Type B pancreatic cell (in vitro differentiated cells): ENCODE measurements at places on chromosomes 12 and 14.

DNA sequence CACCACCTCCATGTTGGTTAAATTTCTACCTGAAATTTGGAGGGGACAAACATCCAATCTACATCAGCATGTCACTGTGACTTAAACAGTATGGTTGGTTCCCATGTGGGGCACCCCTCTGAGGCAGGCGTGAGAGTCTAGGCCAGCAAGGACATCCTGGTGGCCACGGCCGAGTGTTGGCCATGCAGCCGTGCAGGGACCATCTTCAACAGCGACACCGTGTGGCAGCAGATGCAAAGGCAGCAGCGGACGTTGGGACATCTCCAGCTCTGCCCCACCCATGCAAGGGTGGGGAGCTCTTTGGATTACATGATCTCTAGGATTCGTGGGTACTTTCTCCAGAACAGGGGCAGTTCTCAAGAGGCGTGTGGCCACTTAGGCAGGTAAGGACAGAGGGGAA is 49.8 kb downstream of the NOC4L start:
- peaks cover 44% of the 10 kb centered on the region for H3K27me3 ChIP-seq
- H3K4me3 ChIP-seq: no peak overlapping the region
- peaks cover 3% of the 10 kb centered on the region for H3K4me1 ChIP-seq
- DNase-seq: no peak

- H3K27me3 ChIP-seq: peaks cover 9% of the 10 kb centered on the region
- H3K4me1 ChIP-seq: peaks cover 29% of the 10 kb centered on the region
- H3K27ac ChIP-seq: no peak overlapping the region
- no peaks in the 10 kb centered on the region for H3K36me3 ChIP-seq
Measured at GRCh38 chr14:104293851-104294627, 155.7 kb downstream of the KIF26A start.

- DNase-seq: no peak
- H3K36me3 ChIP-seq: peaks cover 23% of the 10 kb centered on the region
- peaks cover 12% of the 10 kb centered on the region for H3K4me1 ChIP-seq
- no peak overlapping the region for H3K27ac ChIP-seq
- no peak overlapping the region for H3K4me3 ChIP-seq
- H3K27me3 ChIP-seq: no peaks in the 10 kb centered on the region
Measured at GRCh38 chr12:3129301-3130056, 52.3 kb downstream of the TSPAN9 start.

- H3K4me1 ChIP-seq: peaks cover 10% of the 10 kb centered on the region
- no peak overlapping the region for H3K4me3 ChIP-seq
- DNase-seq: no peak
- H3K27ac ChIP-seq: no peak overlapping the region
- H3K27me3 ChIP-seq: no peaks in the 10 kb centered on the region
- peaks cover 8% of the 10 kb centered on the region for H3K36me3 ChIP-seq
Measured at GRCh38 chr12:95230313-95230712, 12.7 kb downstream of the VEZT start.

DNA sequence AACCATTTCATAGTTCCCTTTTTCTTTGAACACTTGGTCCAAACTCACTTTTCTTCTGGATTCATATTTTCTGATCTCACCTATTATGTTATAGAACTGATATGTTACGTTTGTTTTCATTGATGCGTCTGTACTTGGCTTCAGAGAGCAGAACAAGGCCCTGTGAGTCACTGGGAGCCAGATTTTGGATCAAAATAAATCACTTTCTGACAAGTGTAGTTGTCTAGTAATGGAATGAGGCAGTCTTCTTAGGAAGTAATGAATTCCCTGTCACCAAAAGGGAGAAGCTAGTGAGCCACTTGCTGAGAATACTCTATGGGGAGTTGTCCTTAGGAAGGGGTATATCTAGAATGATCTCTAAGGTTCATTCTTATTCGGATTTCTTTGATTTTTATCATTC is 10.2 kb downstream of the BICD1 start:
- peaks cover 9% of the 10 kb centered on the region for H3K4me1 ChIP-seq
- DNase-seq: no peak
- peaks cover 25% of the 10 kb centered on the region for H3K36me3 ChIP-seq
- no peaks in the 10 kb centered on the region for H3K27me3 ChIP-seq

GRCh38 chr14:52879958-52880357 is 70.9 kb downstream of the FERMT2 start:
- H3K4me3 ChIP-seq: no peak overlapping the region
- H3K36me3 ChIP-seq: peaks cover 29% of the 10 kb centered on the region
- DNase-seq: no peak
- H3K27me3 ChIP-seq: no peaks in the 10 kb centered on the region
- H3K4me1 ChIP-seq: no peaks in the 10 kb centered on the region

DNA sequence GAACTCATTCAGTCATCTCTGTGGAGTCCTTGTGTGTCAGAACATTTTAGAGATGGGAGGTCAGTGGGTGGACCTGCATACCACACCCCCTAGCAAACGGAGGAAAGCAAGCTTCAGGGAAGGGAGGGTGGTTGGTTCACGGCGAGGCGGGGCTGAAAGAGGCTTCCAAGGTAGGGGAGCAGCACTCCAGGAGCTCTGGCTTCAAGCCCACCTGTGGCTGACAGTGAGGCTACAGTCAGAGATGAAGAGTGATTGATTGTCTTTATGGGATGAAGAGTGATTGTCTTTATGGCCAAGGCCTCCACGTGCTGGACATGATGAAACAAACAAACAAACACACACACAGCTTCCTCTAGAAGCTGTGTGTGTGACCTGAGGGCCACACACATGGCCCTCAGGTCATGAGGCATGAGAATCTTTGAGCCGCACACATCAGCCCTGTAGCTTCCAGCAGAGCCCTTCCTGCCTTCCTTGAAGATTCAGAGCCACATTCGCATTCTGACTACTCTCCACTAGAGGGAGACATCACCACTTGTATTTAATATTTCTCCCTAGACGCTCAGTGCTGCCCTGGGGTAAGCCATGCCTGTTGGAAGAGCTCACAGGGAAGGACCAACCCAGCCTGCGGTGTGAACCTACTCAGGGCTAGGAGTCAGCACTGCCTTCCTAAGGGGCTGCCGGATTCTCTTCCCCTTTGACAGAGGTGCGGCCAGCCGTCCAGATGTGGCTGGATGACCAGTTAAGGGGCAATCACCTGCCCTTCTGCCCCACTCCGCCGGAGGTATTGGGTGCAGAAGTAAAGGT is 54.4 kb upstream of the KCNA1 start:
- DNase-seq: no peak
- H3K27ac ChIP-seq: peak overlapping the region; percentile 49

DNA sequence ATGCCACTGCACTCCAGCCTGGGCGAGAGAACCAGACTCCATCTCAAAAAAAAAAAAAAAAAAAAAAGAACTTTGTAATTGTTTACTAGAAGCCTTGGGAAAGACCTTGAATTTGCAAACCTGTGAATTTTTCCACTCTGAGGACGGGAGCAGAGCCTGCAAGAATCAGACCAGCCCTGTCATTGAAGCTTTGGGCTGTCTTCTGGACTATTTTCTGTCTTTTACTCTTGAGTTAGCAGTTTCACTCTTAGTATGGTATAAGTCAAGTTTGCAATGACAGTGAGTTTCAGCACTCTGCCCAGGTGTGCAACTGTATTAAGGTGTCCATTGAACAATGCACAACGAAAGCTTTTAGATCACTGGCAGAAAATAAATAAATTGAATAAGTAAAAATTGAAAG is 81.4 kb upstream of the KRAS start:
- DNase-seq: no peak
- H3K27ac ChIP-seq: no peak overlapping the region
- no peaks in the 10 kb centered on the region for H3K36me3 ChIP-seq
- H3K27me3 ChIP-seq: peaks cover 4% of the 10 kb centered on the region

- H3K4me3 ChIP-seq: peak overlapping the region; percentile 21
- no peaks in the 10 kb centered on the region for H3K27me3 ChIP-seq
- DNase-seq: no peak
- H3K27ac ChIP-seq: peak overlapping the region; percentile 93
- no peaks in the 10 kb centered on the region for H3K36me3 ChIP-seq
Measured at GRCh38 chr12:3896356-3896755, 23.2 kb upstream of the PARP11 start.

DNA sequence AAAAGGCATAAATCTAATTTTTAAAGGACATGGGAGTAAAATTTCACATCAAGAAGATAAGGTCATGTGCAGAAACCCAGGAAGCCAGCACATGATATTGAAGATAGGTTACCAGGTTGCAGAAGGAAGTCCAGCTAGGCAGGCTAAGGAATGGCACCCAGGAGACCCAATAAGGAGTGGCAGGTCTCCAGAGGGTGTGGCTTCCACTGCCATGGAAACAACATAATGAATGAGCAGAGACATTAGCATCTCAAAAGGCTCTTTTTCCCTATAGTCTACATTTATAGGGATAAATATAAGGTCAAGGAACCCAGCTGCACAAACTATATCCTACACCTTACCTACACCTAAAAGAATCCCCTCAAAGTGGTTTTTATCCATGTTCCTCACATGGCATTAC is 275.9 kb downstream of the RPS29 start:
- no peaks in the 10 kb centered on the region for H3K36me3 ChIP-seq
- H3K4me3 ChIP-seq: no peak overlapping the region
- DNase-seq: no peak
- H3K4me1 ChIP-seq: no peaks in the 10 kb centered on the region

- H3K27me3 ChIP-seq: peaks cover 34% of the 10 kb centered on the region
- no peak overlapping the region for H3K4me3 ChIP-seq
- DNase-seq: no peak
- no peaks in the 10 kb centered on the region for H3K36me3 ChIP-seq
Measured at GRCh38 chr12:94165138-94165537, 16.8 kb downstream of the PLXNC1 start.

DNA sequence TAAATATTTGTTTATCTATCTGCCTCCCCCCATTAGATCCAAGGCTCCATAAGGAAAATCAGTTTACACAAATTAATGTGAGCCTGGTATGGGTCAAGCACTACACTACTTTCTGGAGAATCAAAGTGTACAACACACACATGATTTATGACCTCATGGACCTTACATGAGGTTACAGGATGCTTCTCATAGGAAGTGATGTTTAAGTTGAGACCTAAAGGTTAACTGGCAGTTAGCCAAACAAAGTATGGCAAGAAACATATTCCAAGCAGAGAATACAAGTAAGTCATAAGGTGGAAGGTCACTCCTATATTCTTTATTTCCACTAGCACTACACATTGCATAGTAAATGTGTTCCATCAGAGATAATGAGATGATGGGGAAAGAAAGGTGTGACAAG is 39.2 kb downstream of the OSBPL8 start:
- DNase-seq: no peak
- H3K4me1 ChIP-seq: no peaks in the 10 kb centered on the region
- peaks cover 26% of the 10 kb centered on the region for H3K36me3 ChIP-seq
- no peak overlapping the region for H3K4me3 ChIP-seq
- no peaks in the 10 kb centered on the region for H3K27me3 ChIP-seq

- H3K27ac ChIP-seq: no peak overlapping the region
- no peaks in the 10 kb centered on the region for H3K36me3 ChIP-seq
- H3K4me1 ChIP-seq: no peaks in the 10 kb centered on the region
- no peak for DNase-seq
- no peak overlapping the region for H3K4me3 ChIP-seq
- peaks cover 70% of the 10 kb centered on the region for H3K27me3 ChIP-seq
Measured at GRCh38 chr12:98901189-98901588, 256.1 kb downstream of the APAF1 start.

GRCh38 chr12:50162230-50162629 is 4.9 kb downstream of the CERS5 start:
- no peak overlapping the region for H3K27ac ChIP-seq
- DNase-seq: no peak
- H3K27me3 ChIP-seq: no peaks in the 10 kb centered on the region
- H3K36me3 ChIP-seq: peaks cover 22% of the 10 kb centered on the region
- H3K4me1 ChIP-seq: peaks cover 15% of the 10 kb centered on the region

- no peak overlapping the region for H3K4me3 ChIP-seq
- no peaks in the 10 kb centered on the region for H3K4me1 ChIP-seq
- DNase-seq: no peak
- H3K27me3 ChIP-seq: peaks cover 21% of the 10 kb centered on the region
Measured at GRCh38 chr12:4763549-4763948, 43.3 kb downstream of the GALNT8 start.

GRCh38 chr14:22607291-22607690 is 9.2 kb downstream of the ABHD4 start:
- DNase-seq: no peak
- peaks cover 9% of the 10 kb centered on the region for H3K4me1 ChIP-seq
- no peaks in the 10 kb centered on the region for H3K27me3 ChIP-seq
- no peak overlapping the region for H3K27ac ChIP-seq
- peaks cover 46% of the 10 kb centered on the region for H3K36me3 ChIP-seq
- H3K4me3 ChIP-seq: no peak overlapping the region

DNA sequence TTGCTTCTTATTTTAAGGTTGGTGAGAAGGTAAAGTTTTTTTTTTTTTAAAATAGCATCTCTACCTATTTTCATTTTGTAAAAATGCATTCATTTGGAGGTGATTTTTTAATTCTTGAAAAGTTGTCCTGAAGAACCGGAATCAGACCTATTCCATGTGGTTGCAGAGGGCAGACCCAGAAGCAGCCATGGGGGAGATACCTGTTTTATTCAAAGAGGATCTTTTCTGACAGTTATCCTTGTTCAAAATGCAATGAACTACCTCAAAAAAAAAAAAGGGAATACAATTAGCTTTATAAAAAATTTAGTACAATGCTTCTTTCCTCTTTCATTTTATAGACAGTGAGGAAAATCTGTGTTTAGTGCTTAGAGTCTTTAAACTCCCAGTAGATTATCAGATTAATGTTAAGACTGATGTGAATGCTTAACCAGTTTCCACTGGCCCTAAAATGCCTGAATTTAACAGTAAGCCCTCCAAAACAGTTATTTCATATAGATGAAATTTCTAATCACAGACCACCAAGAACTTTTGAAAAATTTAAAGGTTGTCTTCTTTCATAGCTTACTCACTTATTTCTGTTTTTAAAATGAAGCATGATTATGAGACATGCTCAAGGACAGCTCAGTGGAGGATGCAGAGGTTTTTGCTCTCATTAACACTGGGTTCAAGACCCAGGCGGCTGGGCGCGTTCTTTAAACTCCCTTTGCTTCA is 8.6 kb upstream of the NEMF start:
- peaks cover 4% of the 10 kb centered on the region for H3K27me3 ChIP-seq
- H3K4me1 ChIP-seq: peaks cover 4% of the 10 kb centered on the region
- H3K27ac ChIP-seq: no peak overlapping the region
- no peak for DNase-seq
- H3K4me3 ChIP-seq: no peak overlapping the region
- no peaks in the 10 kb centered on the region for H3K36me3 ChIP-seq

DNA sequence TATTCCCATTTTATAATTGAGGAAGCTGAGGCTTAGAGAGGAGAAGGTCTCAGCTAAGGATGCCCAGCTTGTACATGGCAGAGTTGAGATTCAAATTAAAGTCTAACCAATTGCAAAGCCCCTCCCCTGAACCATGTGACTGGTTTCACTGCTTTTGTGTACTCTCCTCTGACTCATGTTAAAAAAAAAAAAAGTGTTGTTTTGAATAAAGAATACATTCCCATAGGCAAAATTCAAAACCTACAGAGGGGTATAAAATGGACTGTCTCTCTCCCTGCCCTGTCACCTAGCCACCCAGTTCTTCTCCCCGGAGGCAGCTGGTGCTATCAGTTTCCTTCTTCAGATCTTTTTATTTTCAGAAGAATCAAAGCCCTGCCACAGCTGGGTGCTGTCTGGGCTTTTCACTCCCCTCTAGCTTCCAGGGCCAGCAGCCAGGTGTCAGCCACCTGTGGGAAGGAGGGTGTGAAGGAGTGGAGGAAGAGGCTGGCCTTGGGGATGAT is 5.4 kb downstream of the PSMD9 start:
- H3K36me3 ChIP-seq: peaks cover 14% of the 10 kb centered on the region
- peak overlapping the region; percentile 86 for H3K27ac ChIP-seq
- H3K27me3 ChIP-seq: no peaks in the 10 kb centered on the region
